ENCODE measurements at places on chromosomes 16 and 17. TPM values are rescaled to one million over a fixed set of nuclear protein-coding genes. Genes with fewer than 3 reads are reported as not detected.

The PMFBP1 gene
- total RNA-seq = not detected

The KRT27 gene
- total RNA-seq = not detected

The MEOX1 gene
- not detected for total RNA-seq

The IGSF6 gene
- total RNA-seq = not detected

The C17orf107 gene
- 0.28 TPM for total RNA-seq

The NAGPA gene
- total RNA-seq = 17.9 TPM

The HCRT gene
- total RNA-seq = not detected

The CCDC40 gene
- 7.3 TPM for total RNA-seq

The MMP15 gene
- 42.3 TPM for total RNA-seq

The IL34 gene
- total RNA-seq = 0.56 TPM

The TBX6 gene
- 0.31 TPM for total RNA-seq

The PPL gene
- total RNA-seq = 3.4 TPM

The GP1BA gene
- total RNA-seq = not detected

The GLP2R gene
- total RNA-seq = 7.5 TPM

The STAC2 gene
- 2.9 TPM for total RNA-seq

The LDAF1 gene
- total RNA-seq = 20.4 TPM

The CUEDC1 gene
- total RNA-seq = 54.2 TPM

The ATP6V0D1 gene
- total RNA-seq = 100 TPM

The CWC25 gene
- total RNA-seq = 21.5 TPM

The TBC1D3D gene
- total RNA-seq = not detected

The LHX1 gene
- 0.79 TPM for total RNA-seq

The SLC9A5 gene
- 1.4 TPM for total RNA-seq

The TP53TG3C gene
- total RNA-seq = not detected

The ABCA9 gene
- not detected for total RNA-seq

The DNAH9 gene
- total RNA-seq = not detected

The HEATR3 gene
- total RNA-seq = 14.3 TPM

The MRPL10 gene
- total RNA-seq = 86.1 TPM

The PDILT gene
- not detected for total RNA-seq

The CMIP gene
- 120 TPM for total RNA-seq

The CAPNS2 gene
- not detected for total RNA-seq

The OR4D1 gene
- not detected for total RNA-seq

The PRAC2 gene
- not detected for total RNA-seq

The MFSD6L gene
- not detected for total RNA-seq

The ANKFN1 gene
- not detected for total RNA-seq

The LUC7L gene
- 48.4 TPM for total RNA-seq

The UMOD gene
- not detected for total RNA-seq

The SCIMP gene
- total RNA-seq = not detected
